ENCODE measurements at places on chromosomes 3 and 15. TPM values are rescaled to one million over a fixed set of nuclear protein-coding genes. Genes with fewer than 3 reads are reported as not detected.

The MEIS2 gene
- 82.2 TPM for total RNA-seq

The CTXND1 gene
- total RNA-seq, result not detected

The ADAMTS7 gene
- total RNA-seq, result 18.8 TPM

The KLF15 gene
- total RNA-seq, result 1.1 TPM

The SEMA3G gene
- 0.13 TPM for total RNA-seq

The CNTN3 gene
- total RNA-seq, result 7.0 TPM

The OIP5 gene
- 0.56 TPM for total RNA-seq

The MCCC1 gene
- 23.9 TPM for total RNA-seq

The SKIL gene
- 82.1 TPM for total RNA-seq
